ENCODE measurements at places on chromosomes 1 and 21.

GRCh38 chr1:19007491-19008441 is 51.3 kb upstream of the IFFO2 start:
- DNase-seq = no peak

- DNase-seq = no peak
Observed at GRCh38 chr21:25970254-25970930, 200.2 kb downstream of the APP start.

DNA sequence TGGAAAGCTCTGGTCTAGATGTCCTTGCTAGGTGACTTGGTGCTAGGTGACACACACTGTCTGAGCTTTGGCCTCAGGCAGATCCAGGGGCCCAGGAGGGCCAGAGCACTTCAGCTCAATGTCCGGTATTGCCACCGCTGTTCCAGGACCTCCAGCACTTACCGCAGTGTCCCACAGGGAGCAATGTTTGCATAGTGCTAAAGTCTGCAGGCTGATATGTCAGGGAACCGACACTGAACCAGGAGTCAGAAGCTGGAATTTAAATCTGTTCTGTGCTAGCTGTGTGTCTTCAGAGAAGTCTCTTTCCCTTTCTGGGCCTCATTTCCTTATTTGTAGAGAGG is 19.3 kb downstream of the DHCR24 start:
- no peak for DNase-seq

DNA sequence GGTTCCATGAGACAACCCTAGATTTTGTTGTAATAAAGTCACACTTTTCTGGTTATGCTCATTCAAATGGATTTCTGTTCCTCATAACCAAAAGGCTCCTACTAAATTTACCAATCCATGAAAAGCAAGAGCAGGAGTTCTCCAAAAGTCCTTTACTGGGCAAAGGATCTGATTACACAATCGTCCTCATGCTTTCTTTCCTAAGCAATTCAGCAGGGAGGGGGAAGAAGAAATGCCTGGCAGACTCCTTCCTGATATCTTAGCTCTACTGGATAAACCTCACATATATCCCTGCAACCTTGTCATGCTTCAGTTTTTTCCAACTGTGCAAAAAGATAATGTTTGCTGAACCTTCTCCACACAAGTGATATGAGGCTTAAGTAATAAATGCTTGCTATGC is 67.6 kb upstream of the GUCA2B start:
- no peak for DNase-seq

DNA sequence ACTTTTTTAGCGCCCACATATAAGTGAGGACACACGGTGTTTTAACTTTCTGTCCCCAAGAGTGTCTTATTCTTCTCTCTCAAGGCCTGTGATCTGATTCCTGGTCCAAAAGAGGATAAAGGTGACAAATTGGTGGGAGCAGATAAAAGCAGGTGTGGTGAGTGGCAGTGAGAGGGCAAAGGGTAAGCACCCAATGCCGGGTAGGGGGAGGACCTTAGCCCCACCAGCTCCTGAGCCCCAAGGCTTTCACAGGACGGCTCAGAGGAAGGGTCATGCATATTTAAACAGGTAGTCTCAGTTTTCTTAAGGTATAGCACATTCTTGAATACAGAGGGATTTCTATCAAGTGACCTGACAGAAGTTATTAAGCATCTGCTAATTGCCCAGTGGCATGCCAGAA is 19.6 kb downstream of the LBR start:
- DNase-seq = no peak

DNA sequence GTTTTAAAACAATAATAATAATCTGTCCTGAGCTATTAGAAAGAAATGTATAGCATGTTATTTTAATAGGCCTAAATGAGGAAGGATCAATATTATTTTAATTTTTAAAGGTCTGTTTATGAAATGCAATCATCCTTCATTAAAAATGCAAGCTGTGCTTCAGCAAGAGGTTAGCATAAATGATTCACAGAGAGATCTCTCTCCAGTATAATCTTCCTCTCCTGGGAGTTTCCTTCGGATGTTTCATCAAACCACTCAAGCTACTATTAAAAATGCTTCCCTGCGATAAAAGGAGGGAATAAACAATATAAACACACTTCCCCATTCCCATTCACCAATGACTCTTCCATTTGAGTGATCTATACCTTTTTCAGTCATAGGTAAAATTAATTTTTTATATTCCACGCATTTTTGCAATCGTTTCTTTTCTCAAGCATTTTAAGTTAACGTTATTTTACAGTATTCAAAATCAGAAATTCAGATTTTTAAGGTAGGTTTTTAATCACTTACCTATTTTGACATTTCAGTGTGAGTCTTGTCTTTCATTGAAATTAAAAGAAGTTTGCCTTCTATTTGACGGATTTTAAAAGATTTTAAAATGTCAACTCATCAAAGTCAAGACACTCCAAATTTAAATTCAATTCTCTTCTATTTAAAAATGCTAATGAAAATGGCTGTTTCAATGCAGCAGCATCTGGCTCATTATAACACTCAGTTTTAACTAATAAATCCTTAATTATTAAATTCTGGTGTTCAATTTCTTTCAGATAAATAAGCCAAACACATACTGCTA is 64.3 kb downstream of the RERE start:
- no peak for DNase-seq

- no peak for DNase-seq
Observed at GRCh38 chr1:6842301-6842700, 57.0 kb downstream of the CAMTA1 start.

DNA sequence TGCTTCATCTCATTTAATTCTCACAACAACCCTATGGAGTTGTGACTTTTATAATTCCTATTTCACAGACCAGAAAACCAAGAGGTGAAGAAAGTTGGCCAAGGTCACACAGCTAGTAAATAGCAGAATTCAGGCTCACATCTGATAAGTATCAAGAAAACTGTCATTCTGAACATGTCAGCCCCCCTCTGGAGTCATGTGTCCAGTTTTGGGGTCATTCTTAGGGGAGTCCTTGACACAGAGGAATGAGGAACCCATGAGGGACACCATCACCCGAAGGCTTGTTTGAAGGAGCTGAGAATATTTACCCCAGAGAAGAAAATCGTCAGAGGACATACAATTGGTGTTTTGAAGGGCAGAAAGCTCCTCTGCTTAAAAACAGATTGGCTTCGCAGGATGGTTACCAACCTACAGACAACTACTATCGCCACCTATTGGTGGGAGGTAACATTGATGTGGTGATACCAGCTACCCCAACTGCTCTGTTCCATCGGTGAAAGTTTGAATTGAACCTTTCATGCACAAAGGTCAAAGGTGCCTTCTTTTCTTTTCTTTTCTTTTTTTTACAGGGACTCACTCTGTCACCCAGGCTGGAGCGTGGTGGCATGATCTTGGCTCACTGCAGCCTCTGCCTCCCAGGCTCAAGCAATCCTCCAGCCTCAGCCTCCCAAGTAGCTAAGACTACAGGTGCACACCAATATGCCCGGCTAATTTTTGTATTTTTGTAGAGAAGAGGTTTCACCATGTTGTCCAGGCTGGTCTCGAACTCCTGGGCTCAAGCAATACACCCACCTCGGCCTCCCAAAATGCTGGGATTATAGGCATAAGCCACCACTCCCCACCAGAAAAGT is 31.3 kb downstream of the NCMAP start:
- DNase-seq = peak; percentile 11

DNA sequence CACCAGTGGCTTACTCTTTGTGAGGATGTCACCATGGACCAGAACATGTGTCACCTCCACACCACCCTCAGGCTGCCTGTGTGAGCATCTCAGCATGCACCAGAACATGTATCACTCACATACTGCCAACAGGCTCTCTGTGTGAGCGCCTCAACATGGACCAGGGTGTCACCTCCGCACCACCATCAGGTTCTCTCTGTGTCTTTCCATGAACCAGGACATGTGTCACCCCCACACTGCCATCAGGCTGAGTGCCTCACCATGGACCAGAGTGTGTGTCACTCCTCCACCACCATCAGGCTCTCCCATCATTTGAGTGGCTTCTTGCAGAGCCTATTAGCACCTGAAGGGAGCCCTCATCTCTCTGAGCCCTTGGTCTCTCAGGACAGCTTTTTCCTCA is 125.2 kb downstream of the ZNF648 start:
- no peak for DNase-seq

DNA sequence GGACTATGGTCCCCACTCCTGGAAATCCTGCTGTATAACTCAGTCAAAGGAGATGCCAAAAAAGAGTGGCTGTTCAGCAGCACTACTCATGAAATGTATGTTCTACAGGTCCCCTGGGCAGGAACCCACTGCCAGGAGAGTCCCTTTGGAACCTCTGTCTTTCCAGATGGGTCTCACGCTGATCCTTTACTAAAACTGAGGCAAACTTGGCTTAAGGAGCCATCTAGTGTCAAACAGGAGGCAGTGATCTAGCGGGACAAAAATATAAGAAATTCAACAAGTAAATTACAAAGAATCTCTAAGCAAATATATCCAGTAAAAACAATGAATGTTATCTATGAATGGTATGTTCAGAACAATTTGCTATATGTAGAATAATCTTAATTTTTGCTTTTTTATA is 80.5 kb upstream of the PRMT6 start:
- DNase-seq = no peak

DNA sequence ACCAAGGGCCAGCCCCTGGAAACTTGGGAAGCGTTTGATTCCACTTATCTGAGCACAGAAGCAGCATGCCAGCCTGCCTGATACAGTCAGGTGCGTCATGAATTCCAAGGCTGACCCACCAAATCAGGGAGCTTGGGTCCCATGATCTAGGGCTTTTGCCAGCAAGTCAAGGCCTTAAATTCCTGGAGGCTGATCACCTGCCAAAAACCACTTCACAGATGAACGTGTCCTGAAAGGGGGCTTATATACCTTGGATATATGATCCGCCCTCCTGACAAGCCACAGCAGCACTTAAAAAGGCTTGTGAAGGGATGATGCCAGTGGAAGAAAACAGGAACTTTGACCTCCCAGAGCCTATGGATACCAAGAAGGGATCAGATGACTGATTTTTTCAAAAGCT is 24.0 kb upstream of the CLIC6 start:
- no peak for DNase-seq

GRCh38 chr1:91515994-91516393 is 15.3 kb downstream of the CDC7 start:
- DNase-seq = no peak

- DNase-seq = no peak
Observed at GRCh38 chr1:1758692-1759455, 19.4 kb downstream of the NADK start.

- DNase-seq = no peak
Observed at GRCh38 chr1:210918893-210919292, 215.1 kb downstream of the KCNH1 start.

DNA sequence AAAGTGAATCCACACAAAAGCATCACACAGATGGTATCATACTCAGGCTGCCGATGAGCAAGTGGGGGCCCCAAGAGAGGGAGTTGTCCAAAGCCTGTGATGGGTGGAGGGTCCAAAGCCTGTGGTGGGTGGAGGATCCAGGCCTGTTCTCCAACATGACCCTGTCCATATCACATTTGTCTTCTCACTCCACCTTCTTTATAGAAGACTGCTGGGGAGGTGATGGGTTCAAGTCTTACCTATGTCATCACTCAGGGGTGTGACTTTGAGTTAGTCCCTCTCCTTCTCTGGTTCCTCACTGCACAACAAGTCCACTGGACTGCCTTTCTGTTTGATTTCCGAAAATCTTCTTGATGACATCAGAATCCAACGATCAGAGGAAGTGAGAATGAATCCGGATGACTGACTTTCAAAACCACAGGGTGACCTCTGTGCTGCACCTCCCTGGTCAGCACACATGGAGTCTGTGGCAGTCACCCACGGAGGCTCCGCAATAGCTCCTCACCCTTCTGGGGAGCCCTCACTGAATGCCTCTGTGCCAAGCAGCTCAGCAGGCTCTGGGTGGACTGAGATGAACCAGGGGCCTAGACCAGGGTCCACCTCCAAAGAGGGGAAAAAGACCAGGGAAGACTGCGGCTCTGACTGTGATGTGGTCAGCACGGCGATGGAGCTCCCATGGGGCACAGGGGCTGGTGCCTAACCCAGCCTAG is 166.8 kb downstream of the HIVEP3 start:
- no peak for DNase-seq

DNA sequence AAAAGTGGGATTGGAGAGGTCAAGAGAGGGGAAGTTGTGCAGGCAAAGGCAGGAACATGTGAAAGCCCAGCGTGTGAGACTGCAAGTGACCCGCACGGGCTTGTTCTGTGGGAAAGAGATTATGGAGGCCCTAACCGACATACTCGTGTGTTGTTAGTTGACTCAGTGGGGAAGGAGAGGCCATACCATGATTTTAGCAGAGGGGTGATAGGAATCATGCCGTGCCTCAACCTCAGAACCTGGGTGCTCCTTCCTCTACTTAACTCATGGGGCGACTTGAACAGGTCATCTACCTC is 19.3 kb downstream of the PGLYRP3 start:
- no peak for DNase-seq

- DNase-seq = no peak
Observed at GRCh38 chr1:18549906-18550305, 69.2 kb downstream of the KLHDC7A start.

DNA sequence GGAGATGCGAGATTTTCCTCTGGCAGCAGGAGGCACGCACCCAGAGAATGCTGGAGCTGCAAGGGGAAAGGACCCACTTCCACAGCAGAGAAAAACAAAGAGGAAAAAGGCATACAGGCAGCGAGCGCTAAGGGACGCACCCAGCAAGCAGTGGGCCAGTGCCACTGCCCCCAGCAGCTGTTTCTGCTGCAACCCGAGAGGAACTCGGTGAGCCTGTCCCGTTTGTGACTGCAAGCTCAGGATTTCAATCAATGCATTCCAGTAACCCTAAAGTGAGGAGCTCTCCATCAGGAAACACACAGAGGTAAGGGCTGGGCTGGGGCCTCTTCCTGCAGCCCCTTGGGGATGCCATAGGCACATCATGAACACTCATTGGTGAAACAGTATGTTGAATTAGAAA is 58.7 kb downstream of the ACP6 start:
- DNase-seq = no peak

DNA sequence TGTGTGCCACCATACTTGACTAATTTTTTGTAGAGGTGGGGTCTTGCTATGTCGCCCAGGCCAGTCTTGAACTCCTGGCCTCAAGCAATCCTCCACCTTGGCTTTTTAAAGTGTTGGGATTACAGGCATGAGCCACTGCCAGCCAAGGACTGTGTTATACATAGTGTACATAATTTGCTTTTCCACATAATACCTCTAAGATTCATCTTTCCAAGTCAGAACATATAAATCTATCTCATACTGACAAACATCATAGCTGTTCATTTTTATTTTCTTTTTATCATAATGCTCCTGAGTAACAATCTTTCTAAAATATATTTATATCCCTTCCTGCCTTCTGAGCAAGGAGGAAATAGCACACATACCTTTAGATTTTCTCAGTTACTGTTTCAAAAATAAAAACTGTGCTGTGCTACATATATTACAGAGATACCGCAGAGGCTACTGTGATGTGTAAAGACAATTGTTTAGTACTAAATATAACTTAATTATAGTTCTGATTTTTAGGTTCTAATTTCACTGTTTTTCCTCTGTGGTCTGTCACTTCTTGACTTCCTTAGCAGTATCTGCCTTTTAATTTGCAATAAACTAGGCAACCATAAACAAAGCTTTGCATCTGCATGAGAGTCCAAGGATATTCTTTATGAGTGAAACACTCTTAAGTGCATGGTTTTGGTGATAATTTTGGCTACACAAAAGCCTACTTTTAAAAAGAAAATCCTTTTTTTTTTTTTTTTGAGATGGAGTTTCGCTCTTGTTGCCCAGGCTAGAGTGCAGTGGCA is 59.3 kb downstream of the EYA3 start:
- no peak for DNase-seq

- no peak for DNase-seq
Observed at GRCh38 chr1:220711056-220711809, 21.1 kb downstream of the C1orf115 start.

GRCh38 chr1:42479621-42480020 is 16.5 kb downstream of the CCDC30 start:
- no peak for DNase-seq
